GM12865 (cell line): ENCODE measurements at places on chromosomes 7 and 10.

DNA sequence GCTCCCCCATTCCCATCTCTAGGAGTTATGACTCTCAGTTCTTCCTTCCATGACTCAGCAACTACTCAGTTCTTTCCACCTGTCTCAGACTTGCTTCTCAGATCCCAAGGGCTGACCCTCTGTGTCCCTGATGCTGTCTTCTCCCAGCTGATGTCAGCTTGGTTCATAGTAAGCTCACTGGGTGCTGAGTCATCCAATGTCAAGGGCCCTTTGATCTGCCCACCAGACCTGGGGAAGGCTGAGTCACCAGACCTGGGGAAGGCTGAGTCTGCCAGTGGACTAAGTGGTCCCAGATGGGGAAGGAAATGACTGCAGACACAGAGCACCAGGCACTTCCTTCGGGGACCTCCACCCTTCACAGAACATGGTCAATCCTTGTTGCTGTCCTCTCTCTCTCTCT lies 76.1 kb upstream of the ZEB1 start:
- DNase-seq, result peak; percentile 59

GRCh38 chr7:69932034-69932628 lies 333.9 kb downstream of the AUTS2 start:
- DNase-seq, result peak; percentile 55

DNA sequence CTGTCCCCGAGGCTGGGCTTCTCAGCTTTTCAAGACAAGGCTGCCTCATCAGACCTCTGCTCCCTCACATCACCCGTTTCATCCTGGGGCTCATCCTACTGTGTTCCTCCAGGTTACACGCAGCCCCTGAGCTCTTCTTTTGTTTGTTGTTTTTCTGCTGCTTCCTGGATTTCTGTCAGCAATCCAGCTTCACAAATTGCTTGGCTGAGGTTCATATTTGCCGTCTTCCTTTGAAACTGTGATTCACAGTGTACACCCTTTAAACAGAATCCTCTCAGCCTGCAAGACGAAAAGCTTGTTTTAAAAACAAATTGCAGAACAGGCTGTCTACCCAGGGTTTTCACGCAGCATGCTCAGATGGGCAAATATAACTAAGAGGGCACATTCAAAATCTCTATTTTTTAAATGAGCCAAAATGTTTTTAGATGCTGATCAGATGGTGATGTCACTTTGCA lies 39.1 kb upstream of the PARD3 start:
- DNase-seq, result no peak

DNA sequence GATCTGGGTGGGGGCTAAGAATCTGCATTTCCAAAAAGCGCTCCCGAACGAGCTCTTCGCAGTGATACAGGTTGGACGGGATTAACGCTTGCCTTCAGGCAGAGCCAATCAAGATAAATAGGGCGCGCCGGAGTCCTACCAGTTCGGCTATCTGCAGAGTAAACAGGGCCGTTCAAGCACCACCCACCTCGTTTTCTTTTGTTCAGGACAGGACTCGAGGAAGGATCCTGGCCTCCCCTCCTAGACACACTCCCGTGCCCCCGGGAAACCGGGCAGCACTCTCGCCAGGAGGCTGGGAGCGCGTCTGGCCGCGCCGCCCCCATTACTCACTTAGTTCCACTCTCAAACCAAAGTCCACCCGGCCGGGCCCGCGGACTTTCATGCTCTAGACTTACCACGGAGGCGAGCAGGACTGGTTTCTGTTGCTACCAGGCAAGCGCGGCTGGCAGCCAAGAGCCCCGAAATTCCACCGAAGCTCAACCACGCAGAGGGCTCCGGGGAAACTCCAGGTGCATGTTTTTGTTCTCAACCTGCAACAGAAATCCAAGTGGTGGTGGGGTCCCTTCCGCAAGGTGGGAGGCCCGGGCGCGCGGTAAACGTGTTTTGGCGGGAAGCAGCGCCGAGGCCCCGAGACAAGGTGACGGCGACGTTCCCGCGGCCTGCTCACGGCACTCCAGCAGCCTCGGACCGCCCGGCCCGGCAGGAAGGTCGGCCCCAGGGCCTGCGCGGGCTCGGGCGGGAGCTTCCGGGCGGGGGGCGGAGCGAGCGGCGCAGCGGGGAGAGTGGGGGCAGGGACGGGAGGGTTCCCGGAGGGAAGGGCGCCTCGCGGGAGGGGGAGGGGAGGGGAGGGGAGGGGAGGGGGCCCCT lies 12.7 kb downstream of the HNRNPF start:
- DNase-seq, result peak; percentile 91

DNA sequence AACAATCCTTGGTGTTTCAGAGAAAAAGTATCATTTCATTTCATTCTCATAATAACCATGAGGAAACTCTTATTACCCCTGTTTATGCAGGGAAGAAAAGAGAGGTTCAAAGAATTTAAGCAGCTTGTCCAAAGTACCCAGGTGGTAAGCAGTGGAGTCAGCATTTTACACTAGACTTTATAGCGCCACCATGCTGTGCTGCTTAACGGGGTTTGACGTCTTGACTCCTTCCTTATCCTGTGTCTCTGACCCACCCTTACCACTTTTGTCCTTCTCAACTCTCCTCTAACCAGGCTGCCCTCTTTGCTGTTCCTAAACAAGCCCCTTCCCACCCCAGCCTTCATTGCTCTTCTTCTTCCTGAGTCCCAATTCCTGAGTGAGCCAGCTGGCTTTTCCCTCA lies 117.0 kb upstream of the AHR start:
- no peak for DNase-seq

DNA sequence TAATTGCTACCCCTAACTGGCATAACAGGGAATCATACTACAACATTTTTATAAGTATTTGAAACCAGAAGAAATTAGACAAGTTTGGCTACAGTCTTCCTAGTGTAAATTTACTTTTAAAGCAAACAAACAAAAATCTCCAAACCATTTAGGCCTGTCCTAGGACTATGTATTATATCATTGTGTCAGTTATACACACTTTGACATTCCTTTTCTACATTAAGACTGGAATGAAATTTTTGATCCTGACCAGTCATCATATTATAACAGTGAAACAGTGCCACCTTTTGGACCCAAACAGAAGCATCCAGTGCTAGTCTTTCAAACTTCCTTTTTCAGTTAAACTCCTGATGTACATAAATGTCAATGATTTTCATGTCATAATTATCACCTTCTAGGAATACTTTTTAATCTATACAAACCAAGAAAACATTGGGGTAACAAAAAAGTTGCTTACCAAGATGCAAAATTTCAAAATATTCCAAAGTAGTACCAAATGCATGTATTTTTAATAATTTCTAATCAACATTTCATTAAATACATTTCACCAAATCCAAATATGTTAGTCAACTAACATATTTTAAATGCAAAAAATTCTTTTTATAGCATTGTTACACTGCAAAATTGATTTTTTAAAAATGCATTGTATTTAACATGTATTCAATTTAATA lies 75.7 kb downstream of the IMMP2L start:
- DNase-seq, result peak; percentile 42

- DNase-seq, result no peak
Observed at GRCh38 chr10:24958721-24959381, 6.4 kb upstream of the PRTFDC1 start.

DNA sequence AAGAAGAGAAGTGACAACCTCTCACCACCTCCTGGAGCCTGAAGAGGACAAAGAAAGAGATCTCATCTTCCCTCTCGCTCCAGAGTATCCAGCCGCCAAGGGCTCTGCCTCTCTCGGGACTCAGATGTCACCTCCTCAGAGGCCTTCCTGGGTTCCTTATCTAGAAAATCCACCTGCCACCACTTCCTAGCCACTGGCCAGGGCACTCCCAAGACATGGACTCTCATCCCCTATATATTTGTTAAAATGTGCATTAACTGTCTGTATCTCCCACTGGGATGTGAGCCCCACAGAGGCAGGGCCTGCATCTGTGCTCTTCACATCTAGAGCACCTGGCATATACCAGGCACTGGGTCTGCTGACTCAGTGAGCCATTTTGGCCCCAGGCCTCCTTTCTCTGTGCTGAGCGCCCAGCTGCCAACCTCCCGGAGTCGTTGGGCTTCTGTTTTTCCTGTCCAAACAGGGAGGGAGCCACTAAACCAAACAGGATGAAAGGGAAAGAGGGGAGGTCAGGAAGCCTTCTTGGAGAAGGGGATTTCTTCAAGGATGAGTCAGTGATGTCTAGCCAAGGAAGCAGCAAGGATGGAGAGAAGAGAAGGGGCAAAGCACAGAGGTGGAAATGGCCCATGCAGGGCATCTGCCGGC lies 58.9 kb downstream of the KCNMA1 start:
- DNase-seq, result no peak

DNA sequence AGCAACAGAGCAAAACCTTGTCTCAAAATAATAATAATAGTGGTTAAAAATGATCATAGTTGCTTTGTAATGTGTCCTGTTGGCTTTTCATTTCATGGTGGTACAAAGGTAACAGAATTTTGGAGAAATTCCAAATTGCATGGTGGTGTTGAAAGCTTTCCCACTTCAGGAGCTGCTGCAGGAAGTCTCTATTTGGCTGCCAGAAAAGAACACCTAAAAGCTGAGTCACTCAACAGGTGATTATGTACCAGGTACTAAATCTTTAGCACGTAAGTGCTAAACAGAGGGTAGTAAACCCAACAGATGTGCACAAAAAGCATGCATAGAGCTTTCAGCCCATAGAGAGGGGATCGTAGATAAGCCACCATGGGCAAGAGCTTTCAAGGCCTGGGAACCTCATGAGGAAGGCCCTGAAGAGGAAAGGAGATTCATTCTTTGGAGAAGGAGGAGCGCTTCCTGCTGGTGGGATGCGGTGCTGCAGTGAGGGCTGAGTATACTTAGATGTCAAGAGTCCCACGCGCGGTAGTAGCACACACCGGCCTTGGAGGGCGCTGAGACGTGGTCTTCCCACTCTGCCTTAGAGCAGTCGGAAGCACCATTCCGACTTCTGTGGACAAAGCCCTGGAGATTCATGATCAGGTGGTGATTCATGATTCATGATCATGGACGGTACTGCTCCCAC lies 118.7 kb downstream of the RALA start:
- DNase-seq, result peak; percentile 42

DNA sequence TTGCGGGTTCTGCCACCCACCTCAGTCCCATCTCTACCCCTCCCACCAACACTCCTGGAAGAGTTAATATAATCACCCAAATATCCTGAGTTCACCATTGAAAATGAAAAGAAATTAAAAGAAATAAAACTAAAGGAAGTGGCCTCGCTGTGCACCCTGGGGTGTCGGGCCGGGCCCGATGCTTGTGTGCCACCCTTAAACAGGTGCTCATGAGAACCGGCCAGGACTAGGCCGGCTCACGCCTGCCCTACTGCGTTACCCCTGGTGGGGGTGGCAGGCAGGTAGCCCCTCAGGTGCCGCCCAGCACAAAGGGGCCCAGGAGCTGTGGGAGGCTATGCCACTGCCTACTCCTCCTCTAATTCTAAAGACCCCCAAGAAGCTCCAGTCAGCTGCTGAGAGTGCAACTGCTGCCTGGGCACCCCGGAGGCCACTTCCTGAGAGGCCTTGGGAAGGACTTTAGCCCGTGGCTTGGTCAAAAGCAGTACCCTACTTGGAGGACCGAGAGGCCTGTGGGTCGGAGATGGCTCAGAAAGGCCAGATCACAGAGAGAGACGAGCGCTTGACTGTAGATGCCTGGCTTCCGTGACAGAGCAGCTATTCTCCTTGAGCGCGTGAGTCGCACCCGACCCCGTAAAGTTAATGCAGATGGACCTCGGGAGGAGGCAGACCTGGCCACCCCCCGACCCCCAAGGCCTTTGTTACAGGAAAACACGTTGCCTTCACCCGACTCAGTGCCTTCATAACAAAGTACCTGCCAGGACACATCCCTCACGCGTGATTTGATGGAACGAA lies 51.0 kb upstream of the PPP2R2D start:
- no peak for DNase-seq

- no peak for DNase-seq
Observed at GRCh38 chr10:102593804-102594079, 50.5 kb upstream of the TRIM8 start.

DNA sequence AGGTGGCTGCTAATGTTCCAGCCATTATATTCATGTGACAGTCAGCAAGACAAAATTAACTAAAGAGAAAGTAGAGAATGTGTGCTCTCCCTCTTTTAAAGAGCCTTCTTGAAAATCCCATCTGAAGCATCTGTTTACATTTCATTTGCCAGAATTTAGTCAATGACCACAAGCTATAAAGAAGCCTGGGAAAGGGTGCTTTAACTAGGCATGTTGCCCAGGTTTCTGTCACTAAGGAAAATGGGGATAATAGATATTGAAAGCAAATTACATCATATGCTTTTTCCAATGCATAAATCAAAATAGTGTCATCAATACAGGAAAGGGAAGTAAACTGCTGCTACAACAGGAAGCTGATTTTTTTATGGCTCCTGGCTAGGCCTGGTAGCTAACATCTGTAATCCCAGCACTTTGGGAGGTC lies 67.7 kb downstream of the ELAPOR2 start:
- DNase-seq, result no peak

- no peak for DNase-seq
Observed at GRCh38 chr10:20954519-20954918, 57.4 kb upstream of the NEBL start.

DNA sequence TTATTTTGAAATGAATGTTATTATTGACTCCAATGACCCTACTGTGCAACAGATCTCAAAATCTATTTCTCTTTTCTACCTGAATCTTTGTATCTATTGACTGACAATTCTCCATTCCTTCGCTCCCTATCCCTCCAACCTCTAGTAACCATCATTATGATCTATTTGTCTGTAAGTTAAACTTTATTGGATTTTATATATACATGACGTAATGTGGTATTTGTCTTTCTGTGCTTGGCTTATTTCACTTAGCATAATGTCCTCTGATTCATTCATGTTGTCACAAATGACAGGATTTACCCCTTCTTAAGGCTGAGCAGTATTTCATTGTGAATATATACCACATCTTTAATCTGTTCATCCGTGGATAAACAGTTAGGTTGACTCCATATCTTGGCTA lies 200.4 kb upstream of the SORCS1 start:
- no peak for DNase-seq

- no peak for DNase-seq
Observed at GRCh38 chr7:102917436-102918353, 4.9 kb downstream of the LRRC17 start.

DNA sequence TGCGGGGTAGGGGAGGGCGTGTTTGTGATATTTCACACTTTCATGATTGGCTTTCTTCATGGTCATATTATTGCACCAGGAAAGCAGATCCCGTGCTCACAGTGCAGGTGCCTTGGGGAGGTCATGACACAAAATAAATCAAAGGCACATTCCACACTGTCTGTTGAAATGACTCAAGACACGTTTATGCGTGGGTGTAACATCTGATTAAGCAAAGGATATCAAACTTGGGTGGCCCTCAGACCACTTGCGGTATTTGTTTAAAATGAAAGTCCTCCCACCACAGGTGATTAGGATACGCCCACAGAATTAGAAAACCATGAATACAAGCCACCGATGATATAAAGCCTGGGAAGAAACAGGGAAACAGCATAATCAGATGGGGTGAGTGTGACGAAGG lies 51.1 kb downstream of the SVIL start:
- no peak for DNase-seq

- no peak for DNase-seq
Observed at GRCh38 chr7:90225181-90225580, 13.6 kb downstream of the STEAP2 start.

DNA sequence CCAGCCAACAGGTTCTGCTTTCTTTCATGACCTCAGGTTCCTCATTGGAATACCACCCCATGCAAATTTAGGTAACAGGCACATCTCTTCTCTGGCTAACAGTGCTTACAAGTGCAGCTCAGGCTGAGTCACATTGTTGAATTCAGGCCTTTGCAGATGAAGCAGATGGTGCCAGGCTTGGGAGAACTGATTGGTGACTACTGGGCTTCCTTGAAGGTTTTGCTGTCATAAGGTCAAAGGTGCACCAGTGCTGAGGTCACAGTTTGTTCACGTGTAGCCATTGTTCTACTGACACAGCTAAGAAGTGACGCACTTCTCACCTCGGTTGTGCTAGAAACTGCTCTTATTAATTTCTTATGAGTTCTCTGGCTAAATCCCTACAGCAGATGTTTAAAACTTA lies 128.6 kb upstream of the BMPER start:
- DNase-seq, result no peak
